ENCODE measurements at places on chromosomes 6 and 20.

GRCh38 chr6:132719736-132720448 lies 6.0 kb upstream of the VNN1 start:
- DNase-seq, result no peak

DNA sequence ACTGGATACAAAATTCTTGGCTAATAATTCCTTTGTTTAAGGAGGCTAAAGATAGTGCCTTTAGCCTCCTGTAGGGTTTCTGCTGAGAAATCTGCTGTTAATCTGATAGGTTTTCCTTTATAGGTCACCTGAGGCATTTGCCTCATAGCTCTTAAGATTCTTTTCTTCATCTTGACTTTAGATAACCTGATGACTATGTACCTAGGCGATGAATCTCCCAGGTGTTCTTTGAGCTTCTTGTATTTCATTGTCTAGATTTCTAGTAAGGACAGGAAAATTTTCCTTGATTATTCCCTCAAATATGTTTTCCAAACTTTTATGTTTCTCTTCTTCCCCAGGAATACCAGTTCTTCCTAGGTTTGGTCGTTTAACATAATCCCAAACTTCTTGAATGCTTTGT lies 479.4 kb upstream of the MAN1A1 start:
- DNase-seq, result no peak

DNA sequence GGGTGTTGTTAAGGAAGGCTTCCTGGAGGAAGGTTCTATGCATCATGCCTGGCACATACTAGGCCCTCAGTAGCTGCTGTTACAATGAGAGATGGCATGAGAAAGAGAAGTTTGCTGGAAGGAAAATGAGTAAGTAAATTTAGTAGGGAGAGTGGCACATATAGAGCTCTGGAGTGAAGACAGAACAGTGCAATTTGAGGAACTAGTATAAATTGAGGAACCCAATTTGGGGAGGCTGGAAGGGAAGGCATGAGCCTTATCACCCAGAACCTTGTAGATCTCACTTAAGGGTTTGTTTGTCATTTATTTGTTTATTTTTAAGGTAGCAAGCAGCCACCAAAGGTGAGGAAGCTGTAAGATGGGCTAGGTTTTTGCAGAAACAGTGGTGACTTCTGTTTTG lies 87.1 kb upstream of the SCGN start:
- DNase-seq, result no peak

DNA sequence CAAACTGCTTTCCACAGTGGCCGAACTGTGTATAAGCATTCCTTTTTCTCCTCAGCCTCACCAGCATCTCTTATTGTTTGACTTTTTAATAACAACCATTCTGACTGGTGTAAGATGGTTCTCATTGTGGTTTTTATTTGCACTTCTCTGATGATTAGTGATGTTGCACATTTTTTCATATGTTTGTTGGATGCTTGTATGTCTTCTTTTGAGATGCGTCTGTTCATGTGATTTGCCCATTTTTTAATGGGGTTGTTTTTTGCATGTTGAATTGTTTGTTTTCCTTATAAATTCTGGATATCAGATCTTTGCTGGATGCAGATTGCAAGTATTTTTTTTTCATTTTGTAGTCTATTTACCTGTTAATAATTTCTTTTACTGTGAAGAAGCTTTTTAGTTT lies 11.2 kb upstream of the ZSCAN12 start:
- DNase-seq, result no peak

- DNase-seq, result no peak
Observed at GRCh38 chr6:32462609-32463008, 22.9 kb downstream of the HLA-DRA start.

- DNase-seq, result peak; percentile 42
Observed at GRCh38 chr6:24926192-24926591, 9.6 kb downstream of the RIPOR2 start.

DNA sequence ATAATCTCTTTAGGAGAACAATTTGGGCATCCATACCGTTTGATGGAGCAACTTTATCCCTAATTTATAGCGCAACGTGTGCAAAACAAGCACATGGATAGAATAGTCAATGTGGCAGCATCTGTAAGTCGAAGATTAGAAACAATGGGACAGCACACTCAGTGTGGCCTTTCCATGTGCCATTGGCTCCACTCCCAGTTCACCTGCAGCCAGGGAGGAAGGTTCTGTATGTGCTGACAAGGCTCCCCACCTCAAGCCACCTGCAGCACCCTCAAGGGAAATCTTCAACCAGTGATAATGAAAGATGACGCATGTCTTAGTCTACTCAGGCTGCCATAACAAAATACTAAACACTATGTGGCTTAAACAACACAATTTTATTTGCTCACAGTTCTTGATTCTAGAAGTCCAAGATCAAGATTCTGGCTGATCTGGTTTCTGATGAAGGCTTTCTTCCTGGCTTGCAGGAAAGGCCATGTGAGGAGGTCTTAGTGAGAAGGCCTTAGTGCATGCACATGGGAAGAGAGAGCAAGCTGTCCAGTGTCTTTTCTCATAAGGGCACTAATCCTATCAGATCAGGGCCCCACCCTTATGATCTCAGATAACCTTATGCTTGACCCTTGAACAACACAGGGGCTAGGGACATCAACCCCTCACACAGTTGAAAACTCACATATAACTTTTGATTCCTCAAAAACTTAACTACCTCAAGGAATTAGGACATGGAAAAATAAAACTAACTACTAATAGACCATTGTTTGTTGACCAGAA lies 34.9 kb upstream of the SHLD1 start:
- DNase-seq, result no peak

DNA sequence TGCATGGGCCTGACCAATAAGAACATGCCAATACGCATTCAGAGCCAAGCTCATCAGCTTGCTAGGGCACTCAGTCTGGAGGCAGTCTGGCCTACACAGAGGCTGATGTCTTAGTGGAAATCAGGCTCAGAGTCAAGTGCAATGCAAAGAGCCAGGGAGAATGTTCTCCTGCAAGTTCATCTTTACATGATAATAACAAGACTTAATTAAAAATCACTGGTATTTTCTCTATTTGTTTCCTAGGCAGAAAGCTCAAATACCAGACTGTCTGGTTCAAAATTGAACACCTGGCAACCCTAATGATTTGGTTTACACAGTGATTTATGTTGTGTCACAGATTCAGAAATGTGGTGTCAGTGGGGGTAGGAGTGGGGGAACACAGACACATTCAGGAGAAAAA lies 689.3 kb upstream of the FLRT3 start:
- no peak for DNase-seq

GRCh38 chr6:25889877-25890853 lies 16.1 kb upstream of the SLC17A3 start:
- peak; percentile 32 for DNase-seq

GRCh38 chr6:49462071-49462470 lies 982 bp downstream of the MMUT start:
- DNase-seq, result peak; percentile 0

GRCh38 chr6:168703990-168704389 lies 263.0 kb downstream of the SMOC2 start:
- DNase-seq, result no peak

GRCh38 chr6:148379966-148380713 lies 37.5 kb downstream of the SASH1 start:
- no peak for DNase-seq

DNA sequence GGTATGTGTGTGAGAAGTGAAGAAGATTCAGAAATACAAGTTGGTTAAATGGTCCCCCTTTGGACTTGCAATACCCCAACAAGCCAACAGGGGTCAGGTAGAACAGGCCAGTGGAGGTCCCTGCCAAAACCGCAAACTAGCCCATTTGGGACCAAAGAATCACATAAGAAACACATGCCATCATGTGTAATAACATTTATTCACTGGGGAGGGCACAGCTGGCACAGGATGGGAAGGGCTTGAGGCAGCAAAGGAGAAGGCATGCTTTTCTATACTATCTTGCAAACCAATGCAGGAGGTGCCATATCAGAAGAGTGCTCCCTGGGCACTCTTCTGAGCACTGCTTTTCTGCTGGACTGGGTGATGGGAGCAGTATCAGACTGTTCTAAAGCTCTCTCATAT lies 116.1 kb upstream of the TRAF3IP2 start:
- peak; percentile 65 for DNase-seq

DNA sequence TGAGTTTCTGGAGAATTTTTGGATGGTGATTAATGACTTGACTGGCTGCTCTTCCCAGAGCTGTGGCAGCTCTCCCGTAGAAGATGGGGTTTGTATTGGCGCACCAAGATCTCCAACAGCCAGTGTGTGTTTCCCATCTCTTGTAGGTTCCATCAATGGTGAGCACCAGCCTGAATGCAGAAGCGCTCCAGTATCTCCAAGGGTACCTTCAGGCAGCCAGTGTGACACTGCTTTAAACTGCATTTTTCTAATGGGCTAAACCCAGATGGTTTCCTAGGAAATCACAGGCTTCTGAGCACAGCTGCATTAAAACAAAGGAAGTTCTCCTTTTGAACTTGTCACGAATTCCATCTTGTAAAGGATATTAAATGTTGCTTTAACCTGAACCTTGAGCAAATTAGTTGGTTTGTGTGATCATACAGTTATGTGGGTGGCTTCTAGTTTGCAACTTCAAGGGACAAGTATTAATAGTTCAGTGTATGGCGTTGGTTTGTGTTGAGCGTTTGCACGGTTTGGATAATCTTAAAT lies 50.2 kb downstream of the CSE1L start:
- no peak for DNase-seq

DNA sequence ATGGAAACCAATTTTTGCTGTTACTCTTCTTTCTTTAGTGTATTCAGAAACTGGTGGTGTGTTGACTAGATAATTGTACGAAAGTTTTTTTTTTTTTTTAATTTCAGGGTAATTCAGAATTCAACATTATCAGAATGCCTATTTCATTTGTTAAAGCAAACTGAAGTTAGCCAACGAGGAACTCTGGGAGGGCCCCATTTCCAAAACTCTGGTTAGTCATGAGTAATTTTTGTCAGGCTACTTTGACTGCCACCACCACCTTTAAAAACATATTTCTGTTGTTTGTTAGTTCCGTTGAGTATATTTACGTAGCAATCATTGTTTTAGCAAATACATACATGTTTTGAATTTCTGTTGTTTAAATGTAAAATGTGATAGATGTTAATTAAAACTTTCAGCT lies 763 bp downstream of the ZKSCAN8 start:
- no peak for DNase-seq

- no peak for DNase-seq
Observed at GRCh38 chr6:167779129-167779992, 47.4 kb upstream of the AFDN start.

DNA sequence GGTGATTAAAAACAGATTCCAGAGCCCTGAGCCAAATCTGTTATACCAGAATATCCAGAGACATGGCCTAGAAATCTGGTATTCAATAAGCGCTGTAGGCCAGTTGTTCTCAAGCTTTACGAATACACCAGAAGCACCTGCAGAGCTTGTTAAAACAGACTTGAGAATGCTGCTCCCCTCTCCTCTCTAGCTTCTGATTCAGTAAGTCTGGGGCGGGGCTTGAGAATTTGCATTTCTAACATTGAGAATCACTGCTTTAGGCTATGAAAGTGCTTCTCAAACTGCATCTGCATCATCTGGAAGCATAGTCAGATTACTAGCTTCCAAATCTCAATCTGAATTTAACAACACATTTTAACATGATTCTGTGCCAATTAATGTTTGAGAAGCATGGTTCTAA lies 20.5 kb upstream of the MAN1A1 start:
- DNase-seq, result no peak

DNA sequence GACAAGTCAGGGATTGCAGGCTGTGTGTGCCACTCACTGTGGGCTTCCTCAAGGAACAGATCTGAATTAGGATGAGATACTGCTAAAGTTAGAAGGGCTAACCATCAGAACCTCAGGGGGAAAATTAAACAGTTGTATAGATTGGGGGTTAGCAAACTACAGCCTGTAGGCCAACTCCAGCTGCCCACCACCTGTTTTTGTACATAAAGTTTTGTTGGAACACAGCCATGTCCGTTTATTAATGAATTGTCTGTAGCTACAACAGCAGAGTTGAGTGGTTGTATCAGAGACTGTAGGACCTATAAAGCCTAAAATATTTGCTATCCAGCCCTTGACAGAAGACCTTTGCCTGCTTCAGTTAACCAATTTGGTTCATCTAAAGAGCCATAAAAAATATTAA lies 127.2 kb upstream of the ECI2 start:
- no peak for DNase-seq

DNA sequence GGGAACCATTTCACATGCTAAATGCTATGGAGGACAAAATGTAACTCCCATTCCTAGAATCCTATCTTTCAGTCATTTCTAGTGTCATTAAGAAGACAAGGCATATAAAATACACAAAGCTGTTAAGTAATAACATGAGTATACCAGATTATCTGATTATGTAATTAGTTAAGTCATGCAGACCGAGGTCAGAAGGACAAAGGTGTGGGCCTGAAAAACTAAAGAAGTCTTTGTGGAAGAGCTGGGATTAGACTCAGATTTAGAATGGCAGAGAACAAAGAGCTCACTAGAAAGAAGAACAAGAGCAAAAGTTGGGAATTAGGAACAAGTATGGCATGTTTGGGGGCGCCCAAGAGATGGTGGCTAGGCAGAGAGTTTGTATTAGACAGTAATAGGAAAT lies 37.0 kb downstream of the EFHC1 start:
- no peak for DNase-seq

DNA sequence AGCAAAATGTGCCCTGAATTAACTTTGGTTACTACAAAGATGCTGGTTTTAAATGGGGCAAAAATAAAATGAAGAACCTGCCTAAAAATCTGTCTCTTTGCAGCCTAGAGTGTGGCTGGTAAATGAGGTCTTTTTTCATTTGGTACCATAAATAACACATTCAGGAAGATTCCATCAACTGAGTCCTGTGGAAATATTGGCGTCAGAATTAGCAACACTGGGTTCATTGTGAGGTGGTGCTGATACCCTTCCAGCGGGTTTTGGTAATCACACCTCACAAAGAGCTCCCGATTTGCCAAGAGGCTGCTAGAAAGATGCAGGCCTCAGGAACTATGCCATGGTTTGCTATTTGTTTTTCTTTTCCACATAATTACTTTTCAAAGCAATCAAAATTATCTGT lies 55.3 kb downstream of the FAM50B start:
- no peak for DNase-seq

DNA sequence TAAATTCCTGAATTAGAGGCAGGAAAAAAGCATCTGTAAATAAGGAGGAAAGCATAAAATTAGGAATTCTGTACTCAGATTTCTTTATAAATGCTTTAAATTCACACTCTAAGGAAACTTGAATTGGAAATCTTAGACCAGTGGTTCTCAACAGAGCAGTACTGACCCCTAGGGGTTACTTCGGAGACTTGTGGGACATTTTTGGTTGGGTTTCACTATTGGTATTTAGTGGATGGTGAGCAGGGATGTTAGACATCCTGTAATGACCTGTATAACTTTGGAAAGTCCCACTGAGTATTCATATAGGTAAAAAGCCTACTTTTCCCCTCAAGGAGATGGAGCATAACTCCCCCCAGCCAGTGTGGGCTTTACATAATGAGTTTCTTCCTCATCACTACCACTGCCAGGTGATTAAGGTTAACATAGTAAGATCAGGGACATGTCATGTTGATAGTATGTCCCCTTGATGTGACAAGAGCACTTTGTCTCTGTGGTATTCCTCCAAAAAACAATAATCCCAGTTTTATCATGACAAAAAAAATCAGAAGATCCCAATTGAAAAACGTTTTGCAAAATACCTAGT lies 31.0 kb downstream of the GLO1 start:
- peak; percentile 59 for DNase-seq

- no peak for DNase-seq
Observed at GRCh38 chr20:63673951-63674350, 15.8 kb downstream of the RTEL1 start.

All from CD4-positive, alpha-beta T cell treated with Interleukin-12 subunit alpha and Interleukin-12 subunit beta, for 1 hour (primary cell).